Dorsolateral prefrontal cortex (tissue), 122 donors: ENCODE measurements at places on chromosomes 16 and 17.

- no peak for DNase-seq
Measured at GRCh38 chr16:4556112-4556511, at the start of gene C16orf96. Gene C16orf96, plus strand, starts transcription at chr16:4556340. Its CDS starts 150 bp downstream, at chr16:4556490.

DNA sequence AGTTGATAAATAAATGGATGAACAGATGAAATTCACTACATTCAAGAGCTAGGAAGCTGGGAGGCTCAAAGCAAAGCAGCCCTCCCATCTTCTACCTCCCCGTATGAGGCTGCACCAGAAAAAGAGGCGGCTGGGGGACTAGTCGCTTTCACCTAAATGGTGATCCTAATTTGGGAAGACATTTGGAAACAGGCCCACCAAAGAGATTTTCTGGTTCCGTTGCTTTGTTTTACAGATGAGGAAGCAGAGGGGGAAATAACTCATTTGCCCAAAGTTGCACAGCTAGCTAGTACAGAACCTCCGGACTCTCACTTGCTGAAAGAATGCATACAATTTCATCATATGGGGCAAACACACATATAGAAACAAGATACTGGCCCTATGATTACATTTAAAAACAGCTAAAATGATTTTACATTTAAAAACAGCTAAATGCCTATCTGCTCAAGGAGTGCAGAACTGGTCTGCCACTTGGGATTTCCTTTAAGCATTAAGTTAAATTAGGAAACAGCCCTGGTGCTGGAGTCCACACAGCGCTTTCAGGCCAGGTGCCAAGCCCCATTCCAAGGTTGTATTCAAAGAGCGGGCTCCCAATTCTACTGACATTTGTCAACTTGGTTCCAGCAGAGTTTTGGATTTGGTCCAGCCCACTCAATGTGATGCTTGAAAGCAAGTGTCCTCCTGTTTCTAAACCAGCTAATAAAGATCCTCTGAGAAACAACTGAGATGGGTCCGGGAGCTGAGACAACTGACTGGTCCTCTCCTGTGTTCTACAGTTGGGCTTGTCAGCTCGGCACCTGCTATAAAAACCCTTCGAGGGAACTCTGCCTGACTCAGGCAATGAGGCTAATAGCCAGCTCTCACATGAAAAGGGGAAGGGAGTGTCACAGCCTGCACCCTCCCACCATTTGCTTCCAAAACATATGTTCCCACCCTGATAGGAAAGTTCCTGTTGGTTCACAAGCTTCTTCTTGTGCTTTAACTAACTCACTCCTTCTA is 11.7 kb downstream of the ERN1 start:
- DNase-seq: no peak

- no peak for DNase-seq
Measured at GRCh38 chr17:1474402-1475189, 17.9 kb downstream of the MYO1C start.

- no peak for DNase-seq
Measured at GRCh38 chr16:88549671-88550245, 20.4 kb upstream of the ZC3H18 start.

GRCh38 chr16:4678596-4678995 is 14.8 kb upstream of the NUDT16L1 start:
- DNase-seq: no peak

GRCh38 chr16:30951750-30952149 is 2.9 kb downstream of the ORAI3 start:
- DNase-seq: no peak

DNA sequence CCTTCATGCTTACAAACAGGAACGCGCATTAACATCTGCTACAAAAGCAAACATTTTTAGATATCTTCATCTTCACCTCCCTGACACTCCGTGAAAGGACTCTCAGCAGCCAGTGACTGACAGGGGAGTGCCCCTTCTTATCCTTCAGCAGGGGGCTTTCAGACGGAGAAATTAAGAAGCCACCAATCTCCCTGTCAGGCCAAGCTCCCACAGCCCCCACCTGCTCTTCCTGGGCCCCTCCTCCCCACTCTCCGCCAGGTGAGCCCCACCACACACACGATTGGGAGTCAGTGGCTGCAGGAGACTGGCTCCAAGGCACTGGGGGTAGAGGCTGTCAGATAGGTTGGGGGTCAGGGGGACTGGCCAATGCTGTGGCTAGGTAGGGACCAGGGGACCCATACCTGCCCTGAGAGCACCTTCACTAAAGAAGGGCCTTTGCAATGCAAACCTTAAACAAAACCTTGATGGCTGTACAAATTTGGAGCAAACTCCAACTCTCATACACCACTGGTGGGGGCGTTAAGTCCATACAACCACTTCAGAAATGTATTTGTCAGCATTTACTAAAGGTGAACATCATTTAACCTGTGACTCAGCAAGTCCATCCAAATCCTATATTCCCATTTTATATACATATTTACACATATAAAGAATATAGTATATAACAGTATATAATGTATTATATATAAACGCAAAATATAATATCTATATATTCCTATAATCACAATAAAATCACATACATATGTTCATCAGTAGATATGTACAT is 232.2 kb downstream of the ZNF423 start:
- no peak for DNase-seq

DNA sequence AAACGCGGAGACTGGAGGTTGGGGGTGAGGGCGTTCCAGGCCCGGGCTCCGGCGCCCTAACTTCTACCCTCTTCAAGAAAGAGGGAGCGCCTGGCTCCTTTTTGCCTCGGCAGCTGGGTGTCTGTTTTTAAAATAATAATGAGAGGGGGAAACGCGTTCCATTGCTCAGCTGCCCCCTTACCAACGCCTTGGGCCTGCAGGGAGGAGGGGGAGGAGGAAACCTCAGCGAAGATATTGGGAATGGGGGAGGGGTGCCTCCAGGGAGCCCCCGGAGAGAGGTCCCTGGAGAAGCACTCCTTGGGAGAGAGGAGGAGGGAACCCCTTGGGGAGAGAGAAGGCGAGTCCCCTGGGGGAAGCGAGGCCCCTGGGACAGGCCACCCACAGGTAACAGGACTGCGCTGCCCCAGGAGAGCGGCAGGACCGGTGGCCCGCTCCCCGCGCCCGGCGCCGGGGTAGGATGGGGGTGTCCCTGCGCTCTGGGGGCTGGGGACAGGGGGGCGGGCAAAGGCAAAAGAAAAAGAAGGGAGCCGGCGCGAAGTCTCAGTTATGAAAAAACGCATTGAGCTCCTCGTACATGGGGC is 2.7 kb downstream of the NEUROD2 start:
- no peak for DNase-seq

DNA sequence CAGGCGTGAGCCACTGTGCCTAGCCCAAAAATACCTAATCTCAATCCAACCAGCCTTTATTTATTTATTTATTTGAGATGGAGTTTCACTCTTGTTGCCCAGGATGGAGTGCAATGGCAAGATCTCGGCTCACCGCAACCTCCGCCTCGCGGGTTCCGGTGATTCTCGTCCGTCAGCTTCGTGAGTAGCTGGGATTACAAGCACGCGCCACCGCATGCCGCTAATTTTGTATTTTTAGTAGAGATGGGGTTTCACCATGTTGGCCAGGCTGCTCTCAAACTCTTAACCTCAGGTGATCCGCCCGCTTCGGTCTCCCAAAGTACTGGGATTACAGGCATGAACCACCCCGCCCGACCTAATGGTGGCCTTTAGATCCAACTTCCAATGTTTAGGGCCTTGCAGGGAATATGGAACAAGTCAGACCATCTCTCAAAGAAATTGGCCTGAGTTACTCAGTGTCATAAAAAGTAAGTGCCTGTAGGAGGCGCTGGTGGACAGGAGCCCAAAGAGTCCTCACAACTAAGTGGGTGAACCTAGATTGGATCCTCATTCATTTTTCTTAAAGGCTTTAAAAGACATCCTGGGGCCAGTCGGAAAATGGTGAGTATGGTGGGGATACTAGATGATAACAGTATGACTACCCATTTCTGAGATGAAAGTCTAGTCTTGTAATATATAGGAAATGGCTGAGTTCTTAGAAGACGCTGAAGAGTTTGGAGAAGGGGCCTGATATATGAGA is 4.6 kb downstream of the ZSCAN10 start:
- no peak for DNase-seq

GRCh38 chr17:36703860-36704266 is 102.5 kb downstream of the MRM1 start:
- DNase-seq: no peak

DNA sequence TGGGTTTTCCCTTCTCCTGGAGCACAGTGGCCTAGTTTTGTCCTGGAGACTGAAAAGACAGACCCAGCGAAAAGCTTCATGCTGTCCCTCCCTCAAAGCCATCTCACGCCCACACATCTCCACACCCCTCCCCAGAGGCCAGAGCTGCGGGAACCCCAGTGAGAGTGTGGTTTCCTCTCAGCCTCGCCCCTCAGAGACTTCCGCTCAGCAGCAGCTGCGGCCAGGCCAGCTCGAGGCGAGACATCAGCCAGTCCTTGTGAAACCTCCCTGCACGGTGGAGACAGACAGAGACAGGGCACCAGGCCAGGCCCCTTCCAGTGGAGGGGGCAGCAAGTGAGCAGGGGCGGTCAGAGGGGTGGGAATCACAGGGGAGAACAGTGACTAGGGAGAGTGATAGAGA is 77.0 kb upstream of the TNRC6C start:
- DNase-seq: peak; percentile 54

DNA sequence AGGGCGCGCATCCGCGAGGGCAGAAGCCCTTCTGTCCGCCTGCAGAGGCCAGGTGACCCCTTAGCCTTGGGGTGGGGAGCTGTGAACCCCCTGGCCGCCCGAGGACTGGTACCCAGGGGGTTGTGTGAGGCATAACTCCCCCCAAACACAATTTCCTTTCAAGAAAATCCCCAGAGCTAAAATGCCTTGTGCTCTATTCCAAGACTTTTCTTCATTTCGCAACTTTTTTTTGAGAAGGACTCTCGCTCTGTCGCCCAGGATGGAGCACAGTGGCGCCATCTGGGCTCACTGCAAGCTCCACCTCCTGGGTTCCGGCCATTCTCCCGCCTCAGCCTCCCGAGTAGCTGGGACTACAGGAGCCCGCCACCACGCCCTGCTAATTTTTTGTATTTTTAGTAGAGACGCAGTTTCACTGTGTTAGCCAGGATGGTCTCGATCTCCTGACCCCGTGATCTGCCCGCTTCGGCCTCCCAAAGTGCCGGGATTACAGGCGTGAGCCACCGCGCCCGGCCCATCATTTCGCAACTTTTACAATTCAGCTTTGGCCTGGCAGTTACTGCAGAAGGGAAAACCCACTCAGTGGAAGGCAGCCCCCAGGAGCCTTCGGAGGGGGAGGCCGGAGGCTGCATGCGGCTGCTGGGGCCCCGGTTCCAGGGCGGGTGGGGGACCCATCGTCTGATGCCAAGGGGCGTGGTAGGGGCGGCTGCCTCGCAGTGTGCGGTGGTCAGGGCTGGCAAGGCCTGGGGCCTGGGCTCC is 963 bp upstream of the APRT start:
- DNase-seq: no peak

DNA sequence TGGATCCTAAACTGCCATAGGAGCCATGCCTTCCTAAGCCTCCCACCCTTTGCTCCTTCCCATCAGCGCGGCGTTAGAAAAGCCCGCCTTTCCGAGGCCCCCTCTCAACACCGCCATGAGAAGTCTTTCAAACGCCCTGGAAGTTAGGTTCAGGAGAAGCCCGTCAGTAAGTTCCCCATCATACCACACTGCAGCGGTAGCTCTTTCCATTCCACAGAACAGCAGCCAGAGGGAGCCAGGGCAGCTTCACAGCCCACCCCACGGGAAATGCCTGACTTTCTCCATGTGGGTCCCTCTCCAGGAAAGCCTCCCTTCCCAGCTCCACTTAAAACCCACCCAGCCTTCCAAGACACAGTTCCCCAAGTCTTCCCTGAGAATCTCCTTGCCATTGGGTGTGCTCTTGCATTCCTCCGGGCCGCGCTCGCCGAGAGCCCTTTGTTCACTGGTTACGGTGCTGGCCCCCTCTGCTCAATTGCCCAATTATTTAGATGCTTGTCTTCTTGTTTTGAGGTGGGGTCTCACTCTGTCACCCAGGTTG is 28.7 kb downstream of the KIAA0513 start:
- no peak for DNase-seq

GRCh38 chr16:11735787-11736186 is 6.9 kb downstream of the TXNDC11 start:
- DNase-seq: no peak

DNA sequence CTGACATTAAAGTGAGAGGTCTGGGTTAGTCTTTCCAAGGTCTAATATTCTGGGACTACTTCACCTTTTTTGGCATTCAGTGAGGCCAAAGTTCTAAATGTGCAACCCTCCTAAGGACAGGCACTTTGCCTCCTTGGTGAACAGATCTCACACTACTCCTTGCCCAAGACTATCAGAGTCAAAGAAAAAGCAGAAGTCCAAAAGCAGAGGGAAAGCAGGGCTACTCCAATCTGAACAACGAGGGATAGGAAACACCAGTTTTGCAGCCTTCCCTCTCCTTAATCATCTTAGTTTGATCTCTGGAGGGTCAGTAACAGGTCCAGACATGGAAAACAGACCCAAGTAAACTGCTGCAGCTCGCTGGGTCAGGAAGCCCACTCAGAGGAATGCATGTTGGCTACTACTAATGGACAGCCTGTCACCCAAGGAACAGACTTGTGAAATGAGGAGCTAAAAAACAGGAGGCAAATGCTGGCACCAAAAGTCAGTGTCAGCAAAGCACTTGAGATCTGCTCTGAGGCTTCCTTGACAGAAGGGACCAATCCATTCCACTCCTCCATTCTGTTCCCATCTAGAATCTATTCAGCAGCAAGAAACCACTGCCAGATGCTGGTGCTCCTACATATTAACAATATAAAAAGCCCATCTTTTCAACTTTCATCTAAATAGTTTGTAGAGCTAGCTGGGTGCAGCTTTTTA is 29.9 kb downstream of the DCUN1D3 start:
- DNase-seq: no peak

- no peak for DNase-seq
Measured at GRCh38 chr16:74950511-74950910, 34.4 kb downstream of the WDR59 start.

GRCh38 chr16:72241930-72242329 is 70.0 kb upstream of the PMFBP1 start:
- peak; percentile 36 for DNase-seq

DNA sequence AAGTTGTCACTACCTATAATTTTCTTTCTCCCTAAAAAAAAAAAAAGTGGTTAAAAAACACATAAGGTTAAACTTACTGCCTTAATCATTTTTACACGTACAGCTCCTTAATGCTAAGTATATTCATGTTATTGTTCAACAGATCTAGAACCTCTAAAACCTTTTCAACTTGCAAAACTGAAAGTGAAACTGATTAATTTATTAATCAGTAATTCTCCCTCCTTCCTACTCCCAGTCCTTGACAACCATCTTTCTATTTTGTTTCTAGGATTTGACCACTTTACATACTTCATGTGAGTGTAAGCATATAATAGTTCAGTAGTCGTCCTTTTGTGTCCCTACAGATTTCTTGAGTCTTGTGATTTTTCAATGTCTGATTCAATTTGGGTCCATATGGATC is 251.4 kb upstream of the KIF2B start:
- DNase-seq: no peak

- no peak for DNase-seq
Measured at GRCh38 chr16:15879255-15879811, 9.1 kb downstream of the CEP20 start.

- peak; percentile 44 for DNase-seq
Measured at GRCh38 chr17:79188048-79188447, 113.4 kb downstream of the ENGASE start.

DNA sequence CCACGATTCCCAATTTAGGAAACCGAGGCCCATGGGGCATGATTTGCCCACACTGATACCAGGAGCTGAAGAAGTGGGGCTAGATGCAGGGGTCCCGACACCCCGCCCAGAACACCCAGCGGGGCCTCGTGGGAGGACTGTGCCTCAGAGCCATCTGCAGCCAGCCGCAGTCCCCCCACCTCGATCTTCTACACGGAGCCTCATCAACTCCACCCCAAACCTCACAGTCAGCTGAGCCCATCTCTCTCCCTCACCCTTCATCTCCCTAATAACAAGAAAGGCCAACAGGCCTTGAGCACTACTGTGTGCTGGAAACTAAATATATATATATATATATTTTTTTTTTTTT is 4.2 kb downstream of the ITGAE start:
- no peak for DNase-seq
